Stimulated activated CD4-positive, alpha-beta T cell treated with anti-CD3 and anti-CD28 coated beads, Interleukin-4, amount 100 ng/mL, for 48 hours (primary cell): ENCODE measurements at places on chromosomes 7 and 10.
A peak's percentile ranks its signal among the peaks of the same experiment; 100 is the strongest.

DNA sequence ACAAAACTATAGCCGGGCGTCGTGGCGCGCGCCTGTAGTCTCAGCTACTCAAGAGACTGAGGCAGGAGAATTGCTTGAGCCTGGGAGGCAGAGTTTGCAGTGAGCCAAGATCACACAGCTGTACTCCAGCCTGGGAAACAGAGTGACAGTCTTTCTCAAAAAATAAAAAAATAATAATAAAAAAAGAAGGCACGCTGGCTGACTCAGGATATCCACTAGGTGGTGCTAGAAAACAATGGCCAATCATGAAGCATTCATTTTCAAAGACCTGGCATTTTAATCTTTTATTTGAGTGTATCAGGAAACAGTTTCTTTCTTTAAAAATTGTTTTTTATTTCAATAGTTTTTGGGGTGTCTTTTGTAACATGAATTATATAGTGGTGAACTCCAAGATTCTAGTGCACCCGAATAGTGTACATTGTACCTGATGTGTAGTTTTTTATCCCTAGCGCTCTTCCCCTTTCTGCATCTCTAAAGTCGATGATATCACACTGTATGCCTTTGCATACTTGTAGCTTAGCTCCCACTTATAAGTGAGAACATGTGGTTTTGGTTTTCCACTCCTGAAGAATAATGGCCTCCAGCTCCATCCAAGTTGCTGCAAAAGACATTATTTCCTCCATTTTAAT is 88.6 kb downstream of the LYZL1 start:
- DNase-seq, result no peak

GRCh38 chr10:75403144-75403938 is 1.8 kb upstream of the ZNF503 start:
- DNase-seq, result no peak

DNA sequence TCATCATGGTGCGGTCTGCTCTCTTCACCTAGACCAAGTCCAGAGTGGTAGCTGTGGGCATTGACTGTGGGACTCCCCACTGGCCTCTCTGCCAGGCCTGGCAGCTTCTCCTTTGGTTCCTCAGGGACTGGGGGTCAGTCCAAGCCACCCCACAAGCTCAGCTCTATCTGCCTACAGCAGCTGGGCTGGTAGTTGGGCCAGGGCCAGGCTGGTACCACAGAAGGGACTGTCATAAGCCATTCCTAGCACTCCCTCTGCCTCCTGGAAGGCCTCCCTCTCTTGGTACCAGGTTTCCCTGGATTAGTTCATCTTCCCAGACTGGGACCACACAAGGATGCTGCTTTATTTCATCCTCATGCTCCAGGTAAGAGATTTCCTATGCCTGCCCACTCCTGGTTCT is 24.2 kb upstream of the UNC5B start:
- DNase-seq, result no peak

- DNase-seq, result no peak
Measured at GRCh38 chr10:50622706-50623662, 772 bp downstream of the SGMS1 start.

GRCh38 chr10:100148353-100149211 is 37.2 kb downstream of the ERLIN1 start:
- peak; percentile 42 for DNase-seq

DNA sequence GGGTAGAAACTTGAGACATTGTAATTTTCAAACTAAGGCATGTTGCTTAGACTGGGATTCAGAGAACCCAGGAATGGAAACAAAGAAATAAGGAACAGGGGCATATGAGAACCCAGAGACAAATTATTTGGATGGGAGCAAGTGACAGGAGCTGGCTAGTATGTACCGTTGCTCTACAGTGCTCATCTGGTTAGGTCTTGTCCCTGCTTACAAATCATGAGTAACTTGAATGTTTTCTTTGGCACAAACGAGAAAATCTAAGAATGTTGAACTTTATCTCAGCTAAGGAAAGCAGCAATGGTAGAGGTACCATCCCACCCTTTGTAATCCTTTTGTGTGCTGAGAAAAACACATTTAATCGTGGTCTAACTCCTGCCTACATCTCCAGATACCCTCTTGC is 116.0 kb upstream of the IMMP2L start:
- DNase-seq, result no peak

GRCh38 chr10:86592413-86592812 is 61.9 kb upstream of the OPN4 start:
- DNase-seq, result no peak

- DNase-seq, result no peak
Measured at GRCh38 chr10:102368077-102368476, 27.4 kb upstream of the NFKB2 start.

DNA sequence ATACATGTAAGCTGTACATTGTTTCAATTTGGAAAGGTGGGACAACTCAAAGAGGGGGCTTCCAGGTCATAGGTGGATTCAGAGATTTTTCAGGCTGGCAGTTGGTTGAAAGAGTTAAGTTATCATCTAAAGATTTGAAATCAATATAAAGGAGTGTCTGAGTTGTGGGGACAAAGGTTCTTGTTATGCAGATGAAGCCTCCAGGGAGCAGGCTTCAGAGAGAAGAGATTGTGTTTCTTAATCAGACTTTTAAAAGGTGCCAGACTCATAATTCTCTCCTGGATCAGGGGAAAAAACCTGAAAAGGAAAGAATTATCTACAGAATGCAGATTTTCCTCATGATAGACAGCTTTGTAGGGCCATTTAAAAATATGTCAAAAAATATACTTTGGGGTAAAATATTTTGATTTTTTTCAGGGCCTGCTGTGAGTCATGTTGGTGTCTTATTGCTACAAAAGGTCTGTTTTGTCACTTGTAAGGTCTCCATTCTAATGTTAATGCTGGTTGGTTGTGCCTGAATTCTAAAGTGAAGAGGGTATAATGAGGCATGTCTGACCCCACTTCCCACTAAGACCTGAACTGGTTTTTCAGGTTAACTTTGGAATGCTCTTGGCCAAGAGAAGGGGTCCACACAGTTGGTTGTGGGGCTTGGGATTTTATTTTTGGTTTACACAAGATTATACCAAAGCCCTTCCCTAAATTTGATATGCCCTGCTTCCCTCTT is 52.7 kb upstream of the PRSS1 start:
- DNase-seq, result no peak

DNA sequence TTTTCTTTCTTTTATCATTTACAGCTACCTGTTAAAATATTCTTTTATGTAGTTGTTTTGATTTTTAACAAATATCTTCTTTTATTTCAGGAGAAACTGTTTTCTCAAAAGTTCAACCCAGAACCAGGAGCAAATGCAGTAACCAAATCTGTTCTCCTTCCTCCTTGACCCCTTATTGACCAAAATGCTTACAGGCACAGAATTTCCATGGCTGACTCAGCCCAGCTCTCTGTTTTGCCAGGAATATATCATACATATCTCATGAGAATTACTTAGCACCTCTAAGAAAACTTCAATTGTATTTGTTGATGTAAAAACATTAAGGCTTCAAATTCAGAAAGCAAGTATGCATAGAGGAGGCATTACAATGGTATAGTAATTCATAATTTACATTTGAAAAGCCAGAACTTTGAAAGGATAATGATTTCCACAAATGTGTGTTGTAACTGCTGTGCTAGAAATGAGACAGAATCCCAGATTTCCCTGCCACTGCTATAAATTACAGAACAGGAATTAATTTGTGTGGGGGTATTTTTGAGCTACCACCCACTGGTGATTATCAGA is 2.2 kb downstream of the GSAP start:
- no peak for DNase-seq

DNA sequence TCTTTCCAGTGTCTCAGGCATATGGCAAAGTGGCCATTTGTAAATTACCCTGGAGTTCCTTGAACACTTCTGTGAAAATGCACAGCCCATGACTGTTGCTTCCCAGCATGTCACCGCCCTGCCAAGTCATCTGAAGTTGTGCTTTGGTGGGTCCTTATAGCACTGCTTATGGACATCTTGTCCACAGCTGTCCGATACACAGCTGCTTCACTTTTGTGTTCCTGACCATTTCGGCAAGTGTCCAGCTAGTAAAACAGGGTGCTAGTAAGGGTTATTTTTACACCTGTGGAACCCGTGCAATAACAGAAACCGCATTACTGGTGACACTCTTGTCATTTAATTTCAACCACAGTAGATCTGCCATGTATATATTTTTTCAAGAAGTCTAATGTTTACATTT is 29.7 kb downstream of the PIP4K2A start:
- no peak for DNase-seq

GRCh38 chr10:121041906-121042305 is 190.7 kb downstream of the WDR11 start:
- no peak for DNase-seq

DNA sequence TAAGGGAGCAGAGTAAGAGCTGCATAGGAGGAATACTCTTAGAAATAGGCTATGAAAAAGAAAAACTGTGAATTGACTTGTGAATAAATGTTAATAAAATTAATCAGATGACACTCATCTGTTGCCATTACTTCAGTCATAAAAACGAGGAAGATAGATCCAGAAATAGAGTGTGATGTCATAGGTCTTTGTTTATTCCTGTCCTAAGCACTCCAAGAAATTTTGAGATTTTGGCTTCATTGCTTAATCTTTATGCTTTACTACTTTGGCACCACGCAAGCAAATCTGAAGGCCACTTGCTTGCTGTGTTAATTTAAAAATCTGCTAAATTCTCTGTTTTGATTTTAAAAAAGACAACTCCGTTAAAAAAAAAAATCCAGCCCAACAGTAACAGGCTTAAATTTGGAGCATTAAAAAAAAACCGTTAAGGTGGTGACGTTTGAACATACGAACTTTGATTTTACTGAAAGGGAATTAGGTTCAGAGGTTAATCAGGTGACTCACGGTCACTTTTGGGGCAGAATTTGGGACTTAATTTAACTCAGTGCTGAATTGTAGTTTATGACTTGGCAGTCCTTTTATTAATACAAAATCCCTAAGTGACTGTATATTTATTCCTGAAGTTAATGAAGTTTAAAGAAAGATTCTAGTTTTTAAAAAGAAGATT is 3.4 kb downstream of the IFRD1 start:
- DNase-seq, result no peak

DNA sequence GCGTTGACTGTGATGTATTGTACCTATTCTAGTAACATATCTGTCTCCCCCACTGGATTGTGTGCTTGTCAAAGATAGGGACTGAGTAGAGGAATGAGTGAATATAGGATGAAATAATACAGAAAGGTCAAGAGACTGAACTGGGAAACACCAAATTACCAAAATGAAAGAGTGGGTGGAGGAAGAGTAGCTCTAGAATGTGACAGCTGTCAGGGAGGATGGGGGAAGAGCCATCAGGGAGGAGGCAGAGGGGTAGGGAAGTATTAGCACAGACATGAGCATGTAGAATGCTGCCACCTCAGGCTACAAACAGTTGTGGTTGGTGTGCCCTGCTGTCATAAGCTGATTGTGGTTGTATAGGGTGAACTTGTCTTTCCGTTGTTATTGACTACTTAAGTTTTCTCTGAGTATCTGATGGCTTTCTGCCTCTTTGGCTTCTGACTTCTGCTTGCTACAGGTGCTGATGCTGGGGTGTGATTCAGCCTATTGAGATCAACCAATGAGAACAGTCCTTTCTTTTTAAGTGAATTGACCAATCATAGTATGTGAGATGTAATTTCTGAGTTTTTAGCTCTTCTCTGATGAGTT is 5.6 kb downstream of the CCSER2 start:
- peak; percentile 17 for DNase-seq

DNA sequence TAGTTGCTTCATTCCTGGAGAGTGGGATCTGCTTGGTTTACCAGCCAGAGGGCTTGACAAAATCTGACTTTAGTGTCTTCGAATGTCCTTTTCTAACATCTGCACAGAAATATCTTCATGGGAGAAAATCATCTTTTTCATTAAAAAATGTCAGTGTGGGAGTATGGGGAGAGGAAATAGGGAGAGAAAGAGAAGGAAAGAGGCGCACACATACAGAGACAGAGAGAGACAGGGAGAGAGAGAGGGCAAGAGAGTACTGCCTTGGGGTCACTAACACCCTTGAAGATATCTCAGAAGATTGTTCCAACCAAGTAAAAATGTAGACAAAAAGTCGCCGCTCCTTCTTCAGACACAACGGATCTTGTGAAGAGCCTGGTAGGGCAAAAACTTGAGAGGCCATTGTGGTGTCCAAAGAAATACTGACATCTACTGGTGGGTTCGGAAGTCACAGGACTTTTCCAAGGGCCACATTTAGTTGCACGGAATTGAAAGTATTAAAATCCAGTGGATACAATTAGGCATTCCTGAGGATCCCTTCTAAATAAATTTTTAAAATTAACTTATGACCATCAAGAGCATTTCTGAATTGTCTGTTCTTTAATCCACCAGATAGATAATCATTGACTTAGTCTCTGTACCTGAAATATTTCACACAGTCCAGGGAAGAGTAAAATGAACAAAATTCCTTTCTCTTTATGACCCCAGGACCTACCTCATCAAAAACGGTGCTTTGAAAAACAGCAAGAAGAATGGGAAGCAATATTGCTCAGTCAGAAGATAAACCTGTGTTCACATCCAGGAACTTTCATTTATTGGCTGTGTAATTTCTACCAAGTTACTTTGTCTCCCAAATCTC is 29.7 kb downstream of the VIM start:
- DNase-seq, result peak; percentile 26
